ENCODE measurements at places on chromosomes 1 and 21.

GRCh38 chr1:161307230-161307768 lies 2.5 kb downstream of the MPZ start:
- DNase-seq = no peak

- peak; percentile 33 for DNase-seq
Measured at GRCh38 chr1:241611063-241611462, 29.1 kb downstream of the CHML start.

- no peak for DNase-seq
Measured at GRCh38 chr21:46624050-46624449, 11.4 kb upstream of the PRMT2 start.

DNA sequence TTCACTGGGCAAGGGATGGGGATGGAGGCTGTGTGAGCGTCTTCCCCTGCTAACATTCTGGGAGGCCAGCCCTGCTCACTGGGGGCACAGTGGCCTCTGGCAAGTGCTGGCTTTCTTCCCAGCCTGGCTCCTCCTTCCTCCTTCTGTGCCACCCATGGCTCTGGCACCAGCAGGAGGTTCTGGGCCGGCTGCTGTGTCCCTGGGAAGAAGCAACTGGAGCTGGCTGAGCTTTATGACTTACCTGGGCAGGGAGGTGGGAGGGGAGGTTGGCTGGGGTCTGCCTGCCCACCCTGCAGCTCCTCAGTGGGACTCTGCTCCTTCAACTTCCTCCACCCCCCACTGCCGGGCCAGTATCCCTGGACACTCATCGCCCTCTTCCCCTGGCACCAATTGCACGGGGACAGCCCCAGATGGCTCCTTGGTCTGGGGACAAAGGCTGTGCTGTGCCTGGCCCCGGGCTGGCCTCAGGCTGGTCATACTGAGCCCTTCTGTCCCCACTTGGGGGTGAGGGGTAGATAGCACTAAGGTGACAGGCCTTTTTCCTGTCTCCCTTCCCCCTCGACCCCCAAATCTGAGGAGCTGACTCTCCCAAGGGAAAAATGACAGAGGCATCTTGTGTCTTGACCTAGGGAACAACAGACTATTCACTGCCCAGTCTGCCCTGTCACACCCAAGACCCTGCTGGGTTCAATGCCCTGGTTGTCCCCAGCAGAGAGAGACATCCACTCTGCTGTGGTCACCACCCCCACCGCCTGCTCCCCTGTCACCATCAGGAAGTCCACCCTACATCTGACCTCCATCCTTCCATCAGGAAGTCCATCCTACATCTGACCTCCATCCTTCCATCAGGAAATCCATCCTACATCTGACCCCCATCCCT lies 14.4 kb downstream of the CDK18 start:
- no peak for DNase-seq

DNA sequence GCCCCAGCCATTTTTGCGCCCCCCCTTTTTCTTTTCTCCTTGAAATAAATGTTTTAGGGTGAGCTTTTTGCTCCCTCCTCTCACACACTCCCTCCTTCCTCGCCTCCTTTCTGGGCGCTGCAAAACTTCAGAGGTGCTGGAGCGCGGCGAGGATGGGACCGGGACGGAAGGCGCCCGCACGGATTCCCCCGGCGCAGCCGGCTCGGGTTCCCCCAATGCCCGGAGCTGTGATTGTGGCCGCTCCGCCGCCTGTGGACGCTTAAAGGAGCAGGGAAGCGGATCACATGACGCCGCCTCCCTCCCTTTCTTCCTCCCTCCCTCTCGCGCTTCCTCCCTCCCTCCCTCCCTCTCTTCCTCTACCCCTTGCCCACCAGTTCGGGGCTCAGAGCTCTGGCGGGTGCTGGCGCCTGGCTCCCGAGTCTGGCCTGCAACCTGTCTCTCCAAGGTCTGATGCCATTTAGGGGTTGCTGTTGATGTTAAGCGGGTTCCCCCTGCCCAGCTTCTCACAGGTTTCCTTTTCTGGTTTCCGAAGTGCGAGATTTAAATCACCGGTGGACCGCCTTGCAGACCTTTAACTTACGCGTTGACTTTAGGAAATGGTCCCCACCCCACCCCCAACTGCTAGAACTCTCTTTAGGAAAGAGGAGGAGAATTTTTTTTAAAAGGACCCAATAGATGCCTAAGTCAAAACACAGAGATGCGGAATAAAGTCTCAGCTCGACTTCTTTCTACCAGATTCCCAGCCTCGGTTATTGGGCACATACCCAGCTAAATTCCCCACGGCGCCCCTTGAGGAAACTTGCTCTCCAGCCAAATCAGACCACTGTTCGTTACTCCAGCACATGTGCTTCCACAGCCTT lies at the start of gene WLS:
WLS (minus strand) TSS at position 235 of the 860 bp plus-strand sequence; CDS start at position 11, 224 bp downstream.
- no peak for DNase-seq

Measured in fibroblast of skin of left biceps (primary cell).